Activated naive CD4-positive, alpha-beta T cell treated with anti-CD3 and anti-CD28 coated beads, Interleukin-2, amount 10 ng/mL, durations not matched to agents 5 hours and 36 hours (primary cell): ENCODE measurements at places on chromosomes 7 and 10. TPM values are rescaled to one million over a fixed set of nuclear protein-coding genes. Genes with fewer than 3 reads are reported as not detected.

The INA gene
- not detected for total RNA-seq

The SLC16A9 gene
- total RNA-seq = 0.05 TPM

The DRGX gene
- not detected for total RNA-seq

The OR2A42 gene
- not detected for total RNA-seq

The ITGB8 gene
- total RNA-seq = not detected

The LIPJ gene
- not detected for total RNA-seq

The IFIT2 gene
- 3.9 TPM for total RNA-seq

The SMO gene
- total RNA-seq = 0.08 TPM

The FAM24B gene
- 8.5 TPM for total RNA-seq

The ODAD2 gene
- 0.05 TPM for total RNA-seq

The GPR85 gene
- total RNA-seq = not detected

The MRPL43 gene
- 45.7 TPM for total RNA-seq

The ELN gene
- not detected for total RNA-seq

The SFXN3 gene
- 50.1 TPM for total RNA-seq

The PKD2L1 gene
- total RNA-seq = 0.23 TPM

The HOXA3 gene
- total RNA-seq = not detected

The CUTC gene
- 23.0 TPM for total RNA-seq

The LBX1 gene
- not detected for total RNA-seq

The ASZ1 gene
- not detected for total RNA-seq

The CLDN4 gene
- total RNA-seq = 0.22 TPM

The CTNNA3 gene
- 0.33 TPM for total RNA-seq

The PDZD7 gene
- 0.81 TPM for total RNA-seq

The GLI3 gene
- not detected for total RNA-seq

The PLCE1 gene
- total RNA-seq = not detected

The CPA5 gene
- not detected for total RNA-seq

The ZNF316 gene
- 29.8 TPM for total RNA-seq

The FKBP6 gene
- not detected for total RNA-seq

The PODXL gene
- total RNA-seq = 1.5 TPM

The NKX1-2 gene
- total RNA-seq = not detected

The ELMO1 gene
- total RNA-seq = 92.3 TPM

The CREB3L2 gene
- total RNA-seq = 30.5 TPM

The SFMBT2 gene
- total RNA-seq = 32.4 TPM

The CREB5 gene
- not detected for total RNA-seq

The CTBP2 gene
- 0.38 TPM for total RNA-seq

The HMX2 gene
- total RNA-seq = not detected

The VPS50 gene
- total RNA-seq = 21.3 TPM

The AKR1C1 gene
- 0.63 TPM for total RNA-seq

The PAX4 gene
- total RNA-seq = not detected

The ABCB4 gene
- not detected for total RNA-seq

The ATXN7L1 gene
- 24.8 TPM for total RNA-seq

The PUS7 gene
- total RNA-seq = 7.2 TPM

The NUTM2A gene
- total RNA-seq = 0.50 TPM

The PRRT4 gene
- 0.34 TPM for total RNA-seq

The RADIL gene
- total RNA-seq = 0.53 TPM

The ABCA13 gene
- total RNA-seq = not detected

The FOXP2 gene
- not detected for total RNA-seq

The UPF2 gene
- total RNA-seq = 26.7 TPM

The TRIM50 gene
- not detected for total RNA-seq

The FOXI2 gene
- not detected for total RNA-seq

The GCK gene
- 0.14 TPM for total RNA-seq
